ENCODE measurements at places on chromosomes 5 and 9.

DNA sequence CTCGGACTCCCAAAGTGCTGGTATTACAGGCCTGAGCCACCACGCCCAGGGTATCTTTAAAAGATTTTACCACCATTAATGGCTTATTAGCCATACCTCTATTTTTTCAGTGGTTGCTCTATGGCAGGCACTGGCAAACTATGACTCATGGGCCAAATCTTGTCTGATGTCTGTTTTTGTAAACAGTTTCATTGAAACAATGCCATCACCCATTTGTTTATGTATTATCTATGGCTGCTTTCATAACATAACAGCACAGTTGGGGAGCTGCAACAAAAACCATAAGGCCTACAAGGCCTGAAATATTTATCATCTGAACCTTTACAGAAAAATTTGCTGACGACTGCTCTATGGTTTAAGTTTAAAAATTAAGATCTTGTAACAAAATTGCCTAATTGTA lies 66.8 kb downstream of the SLC38A9 start:
- DNase-seq: no peak

DNA sequence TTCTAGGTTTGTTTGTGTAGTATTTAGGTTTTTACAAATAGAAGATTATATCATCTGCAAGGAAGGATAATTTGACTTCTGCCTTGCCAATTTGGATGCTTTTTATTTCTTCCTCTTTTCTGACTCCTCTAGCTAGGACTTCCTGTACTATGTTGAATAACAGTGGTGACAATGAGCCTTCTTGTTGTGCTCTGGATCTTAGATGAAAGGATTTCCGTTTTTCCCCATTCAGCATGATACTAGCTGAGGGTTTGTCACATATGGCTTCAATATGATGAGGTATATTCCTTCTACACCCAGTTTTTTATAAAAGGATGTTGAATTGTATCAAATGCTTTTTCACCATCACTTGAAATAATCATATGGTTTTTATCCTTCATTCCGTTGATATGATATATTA lies 101.4 kb downstream of the FBXO4 start:
- DNase-seq: no peak

GRCh38 chr9:129390541-129390940 lies 212.5 kb upstream of the IER5L start:
- DNase-seq: no peak

DNA sequence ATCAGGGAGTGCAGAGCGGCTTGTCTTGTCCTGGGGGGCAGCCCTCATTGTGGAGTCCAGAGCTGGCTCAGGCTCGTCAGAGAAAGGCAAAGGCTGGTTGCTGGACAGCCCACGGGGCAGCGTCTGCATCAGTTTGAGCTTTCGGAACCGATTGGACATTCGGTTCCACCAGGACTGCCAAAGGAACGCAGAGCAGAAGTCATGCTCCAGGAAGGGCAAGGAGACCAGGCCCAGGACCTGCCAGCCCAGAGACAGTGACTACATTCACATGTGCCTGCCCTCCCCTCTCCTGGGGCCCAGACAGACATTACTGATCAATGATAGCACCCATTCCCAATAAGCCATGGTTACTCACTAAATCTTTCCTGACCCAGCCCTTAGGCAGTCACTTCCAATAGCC lies 18.1 kb downstream of the ANKS6 start:
- DNase-seq: no peak

GRCh38 chr9:3125602-3126405 lies 281.9 kb upstream of the PUM3 start:
- no peak for DNase-seq

DNA sequence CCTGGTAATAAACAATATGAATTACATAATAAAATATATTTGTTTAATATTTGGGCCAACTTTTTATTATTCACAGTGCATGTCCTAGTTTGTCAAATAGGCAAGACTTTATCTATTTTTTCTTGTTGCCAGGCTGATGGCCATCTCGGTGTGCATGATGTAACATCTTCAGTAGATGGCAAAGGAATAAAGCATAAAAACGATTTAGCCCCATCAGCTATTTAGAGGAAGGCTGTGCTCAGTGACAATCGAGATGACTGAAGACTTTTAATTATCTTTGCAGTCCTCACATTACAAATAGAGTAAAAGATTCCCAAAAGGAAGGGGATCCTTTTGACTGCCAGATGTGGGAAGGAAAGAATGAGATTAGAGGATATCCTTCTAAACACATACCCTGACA lies 358.5 kb downstream of the PTPRD start:
- DNase-seq: no peak

- DNase-seq: no peak
These were observed 245 bp upstream of the DNAJC25 start for GRCh38 chr9:111630964-111631213.

DNA sequence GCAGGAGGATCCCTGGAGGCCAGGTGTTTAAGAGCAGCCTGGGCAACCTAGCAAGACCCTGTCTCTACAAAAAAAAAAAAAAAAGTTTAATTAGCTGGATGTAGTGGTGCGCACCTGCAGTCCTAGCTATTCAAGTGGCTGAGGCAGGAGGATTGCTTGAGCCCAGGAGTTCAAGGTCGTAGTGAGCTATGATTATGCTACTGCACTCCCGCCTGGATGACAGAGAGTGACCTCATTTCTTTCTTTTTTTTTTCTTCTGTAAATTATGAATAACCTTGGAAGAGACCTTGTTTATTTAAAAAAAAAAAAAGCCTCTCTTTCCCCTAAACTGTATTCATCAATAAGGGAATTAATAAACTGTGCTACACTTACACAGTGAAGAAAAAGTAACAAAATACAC lies 43.6 kb upstream of the SLC30A5 start:
- no peak for DNase-seq

DNA sequence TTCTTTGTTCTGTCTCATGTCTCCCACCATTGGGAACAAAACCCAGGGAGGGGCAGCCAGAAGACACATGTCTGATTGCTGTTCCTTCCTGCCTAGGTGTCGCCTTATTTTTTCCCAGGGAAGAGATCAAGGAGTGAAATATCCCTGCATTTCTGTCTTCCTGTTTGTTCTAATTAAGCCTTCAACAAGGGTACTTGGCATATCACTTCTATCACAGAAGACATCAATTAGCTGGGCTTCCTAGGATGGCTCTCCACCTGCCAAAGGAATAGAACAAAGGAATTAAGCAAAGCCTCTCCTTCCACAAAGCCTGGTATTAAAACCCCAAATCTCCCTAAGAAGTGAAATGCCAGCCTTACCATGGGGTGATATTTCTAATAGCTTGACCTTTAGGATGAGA lies 299.5 kb upstream of the CD180 start:
- no peak for DNase-seq
